ENCODE measurements at places on chromosomes 12 and 14. TPM values are rescaled to one million over a fixed set of nuclear protein-coding genes. Genes with fewer than 3 reads are reported as not detected.

GRCh38 chr14:32054536-32054935 is 22.6 kb upstream of the ARHGAP5 start:
- DNase-seq = no peak

DNA sequence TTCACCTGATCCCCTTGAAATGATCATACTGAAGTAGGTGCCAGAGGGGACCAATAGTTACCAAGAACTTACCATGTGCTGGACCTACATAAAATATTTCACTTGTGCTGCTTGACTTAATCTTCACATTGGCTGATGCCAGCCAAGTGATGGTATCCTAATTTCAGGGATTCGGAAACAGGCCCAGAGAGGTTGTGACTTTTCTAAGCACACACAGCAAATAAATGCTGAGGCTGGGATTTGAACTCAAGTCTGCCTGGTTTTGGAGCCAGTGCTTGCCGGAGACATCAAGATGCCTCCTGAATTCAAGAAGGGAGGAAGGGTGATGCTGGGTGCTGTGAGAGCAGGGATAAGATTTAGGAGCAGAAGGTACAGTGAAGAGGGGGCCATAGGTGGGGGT is 173.5 kb upstream of the LHX5 start:
- DNase-seq = no peak

DNA sequence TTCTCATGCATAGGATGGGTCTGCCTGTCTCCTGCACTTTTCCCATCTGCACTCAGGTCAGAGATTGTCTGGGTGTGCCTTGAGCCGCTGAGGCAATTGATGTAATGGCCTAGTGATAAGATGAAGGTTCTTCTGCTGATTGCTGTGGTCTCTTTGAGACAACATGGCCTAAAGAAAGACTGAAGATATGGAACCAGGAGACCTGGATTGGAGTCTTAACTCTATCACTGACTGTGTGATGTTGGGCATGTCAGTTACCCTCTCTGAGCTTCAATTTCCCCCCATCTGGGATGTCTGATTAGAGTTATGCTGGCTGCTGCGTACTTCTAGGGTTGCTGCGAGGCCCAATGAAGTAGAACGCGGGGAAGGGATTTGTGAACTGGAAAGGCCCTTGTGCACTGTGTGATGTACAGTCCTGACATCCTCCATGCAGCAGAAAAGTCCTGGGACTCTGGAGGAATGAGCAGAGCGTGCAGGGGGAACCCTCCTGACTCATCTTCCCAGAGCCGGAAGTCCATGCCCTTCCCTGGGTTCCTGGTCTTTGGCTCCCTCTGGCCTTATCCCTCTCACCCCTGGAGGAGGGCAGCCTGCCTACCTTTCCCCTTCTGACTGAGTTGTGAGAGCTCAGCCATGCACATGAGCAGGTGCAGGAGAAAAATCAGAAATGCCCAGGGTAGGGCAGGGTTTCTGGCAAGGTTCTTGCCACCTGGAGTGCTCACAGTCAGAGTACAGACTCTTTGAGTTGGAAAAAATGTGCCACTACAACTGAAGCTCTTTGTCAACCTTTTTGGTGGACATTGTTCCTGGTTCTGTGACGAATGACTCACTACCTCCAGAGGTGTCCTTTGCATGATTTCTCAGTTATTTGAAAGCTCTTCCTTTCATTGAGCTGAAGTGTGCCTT is 21.1 kb downstream of the PLEKHD1 start:
- no peak for DNase-seq

- DNase-seq = no peak
Observed at GRCh38 chr12:19957308-19958125, 410.8 kb upstream of the PDE3A start.

DNA sequence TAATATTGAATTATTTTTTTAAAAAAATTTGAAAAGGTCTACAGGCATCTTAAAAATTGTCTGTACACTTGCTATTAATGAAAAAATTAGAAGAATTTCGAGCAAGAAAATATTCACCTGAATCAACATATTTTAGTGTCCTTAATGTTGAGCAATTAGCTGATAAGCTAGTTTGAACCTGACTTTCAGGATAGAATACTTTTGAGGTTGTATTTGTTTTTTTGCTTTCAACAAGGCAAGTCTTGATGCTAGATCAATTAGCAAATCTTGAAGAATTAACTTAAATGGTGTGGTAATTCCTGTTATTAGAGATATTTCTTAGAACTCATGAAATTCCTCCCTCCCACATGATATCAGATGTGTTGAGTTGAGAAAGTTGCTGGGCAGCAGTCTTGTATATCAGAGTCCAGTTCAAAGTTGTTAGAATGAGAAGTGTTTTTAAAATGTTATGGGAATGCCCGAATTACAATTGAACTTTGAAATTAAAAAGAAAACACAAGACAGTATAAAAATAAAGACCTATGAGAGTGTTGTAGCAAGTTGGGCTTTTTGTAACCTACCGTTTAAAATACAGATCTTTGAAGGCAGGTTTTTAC is 119.2 kb downstream of the TRMT5 start:
- no peak for DNase-seq

GRCh38 chr12:104058802-104059201 is 5.5 kb upstream of the HCFC2 start:
- no peak for DNase-seq

GLT8D2 gene
- 17.3 TPM for polyA plus RNA-seq

KRT83 gene
- 0.44 TPM for polyA plus RNA-seq

PMCH gene
- not detected for polyA plus RNA-seq

TMEM119 gene
- 17.1 TPM for polyA plus RNA-seq

Measured in testis (tissue), 5 donors.